Choroid plexus epithelial cell (primary cell): ENCODE measurements at places on chromosomes 2 and 18.
A peak's percentile ranks its signal among the peaks of the same experiment; 100 is the strongest.

DNA sequence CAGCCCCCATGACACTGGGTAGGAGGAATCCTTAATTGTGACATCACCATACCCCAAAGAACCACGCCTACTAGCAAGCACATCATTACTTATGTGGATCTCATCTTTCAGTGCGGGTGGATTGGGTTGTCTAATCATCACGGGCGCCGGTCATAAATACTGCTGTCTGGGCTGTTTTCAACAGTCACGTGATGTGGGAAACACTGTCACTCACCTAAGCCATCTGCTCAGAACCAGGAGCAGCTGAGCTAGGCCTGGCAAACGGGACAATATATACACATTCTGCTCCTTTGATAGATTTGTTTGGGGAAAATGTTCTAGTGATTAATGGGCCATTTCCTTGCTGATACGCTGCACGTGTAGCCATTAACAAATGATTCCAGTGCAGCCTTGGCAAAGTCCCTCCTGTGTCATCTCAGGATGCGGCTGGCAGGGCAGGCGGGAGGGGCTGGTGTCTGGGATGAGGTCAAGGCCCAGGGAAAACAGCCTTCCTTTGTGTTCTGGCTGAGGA, 145.9 kb upstream of the COPS8 start:
- no peak for DNase-seq

DNA sequence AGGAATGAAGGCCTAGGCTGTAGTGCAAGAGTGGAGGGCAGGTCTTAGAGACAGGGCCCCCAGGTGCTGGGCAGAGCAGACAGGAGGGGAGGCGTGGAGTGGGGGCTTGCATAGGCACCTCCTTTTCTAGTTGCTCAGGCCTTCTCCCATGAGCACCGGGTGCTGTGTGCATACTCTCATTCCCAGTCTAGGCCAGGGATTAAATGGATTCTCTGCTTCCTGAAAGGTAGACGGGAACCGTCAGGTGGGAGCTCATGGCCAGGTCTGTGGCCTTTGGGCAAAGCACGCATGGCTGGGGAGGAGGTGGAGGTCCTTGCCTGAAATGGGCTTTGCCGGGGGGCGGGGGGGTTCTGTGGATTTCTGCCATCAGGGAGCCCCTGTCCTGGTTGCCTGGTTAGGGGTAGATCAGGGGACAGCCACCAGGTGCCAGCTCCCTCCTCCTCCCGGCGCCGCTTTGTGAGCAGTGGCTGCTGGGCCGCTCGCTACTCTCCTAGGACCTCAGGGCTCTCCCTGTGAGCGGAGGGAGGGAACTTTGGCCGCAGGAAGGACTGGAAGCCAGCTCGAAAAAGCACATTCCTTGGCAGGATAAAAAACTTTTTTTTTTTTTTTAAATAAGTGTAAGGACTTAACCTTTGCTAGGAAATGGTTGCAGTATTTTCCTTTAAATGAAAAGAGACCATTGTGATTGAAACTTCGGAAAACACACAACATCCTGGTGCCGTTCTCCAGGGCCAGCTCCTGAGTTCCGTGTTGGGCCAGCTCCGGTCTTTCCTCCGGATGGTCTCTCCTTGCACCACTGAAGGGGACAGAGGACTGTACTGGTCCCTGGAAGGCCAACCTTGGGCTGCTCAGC, 82.8 kb upstream of the HAAO start:
- DNase-seq = peak; percentile 28

GRCh38 chr2:147311058-147311430, 533.8 kb upstream of the ACVR2A start:
- DNase-seq = no peak

DNA sequence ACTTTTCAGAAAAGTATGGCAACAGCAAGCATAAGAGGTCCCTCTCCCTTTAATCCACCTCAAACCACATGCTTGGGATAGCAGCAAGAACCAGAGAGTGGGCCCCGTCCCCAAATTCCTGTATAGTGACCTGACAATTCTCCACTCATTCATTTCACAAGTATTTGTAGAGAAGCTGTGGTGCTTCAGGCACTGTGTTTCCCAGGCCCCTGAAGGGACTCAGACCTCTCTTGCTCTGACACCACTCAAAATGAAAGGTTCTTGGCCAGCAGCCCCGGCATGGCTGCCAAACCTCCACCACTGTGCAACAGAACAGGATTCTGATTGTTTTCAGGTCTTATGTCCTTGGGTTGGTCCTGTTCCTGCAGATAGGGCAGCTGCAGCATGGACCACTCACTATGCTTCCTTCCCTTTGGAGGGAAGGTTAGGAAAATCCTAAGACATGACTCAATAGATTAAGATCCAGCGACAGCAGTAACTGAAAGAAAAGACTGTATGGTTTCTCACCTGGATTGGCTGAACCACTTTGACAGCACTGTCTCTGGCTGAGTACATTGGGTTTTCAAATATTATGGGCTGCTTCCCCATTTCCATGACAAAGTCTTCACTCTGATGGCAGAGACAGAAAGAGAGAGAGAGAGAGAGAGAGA, 67.6 kb downstream of the DHRS9 start:
- DNase-seq = no peak

DNA sequence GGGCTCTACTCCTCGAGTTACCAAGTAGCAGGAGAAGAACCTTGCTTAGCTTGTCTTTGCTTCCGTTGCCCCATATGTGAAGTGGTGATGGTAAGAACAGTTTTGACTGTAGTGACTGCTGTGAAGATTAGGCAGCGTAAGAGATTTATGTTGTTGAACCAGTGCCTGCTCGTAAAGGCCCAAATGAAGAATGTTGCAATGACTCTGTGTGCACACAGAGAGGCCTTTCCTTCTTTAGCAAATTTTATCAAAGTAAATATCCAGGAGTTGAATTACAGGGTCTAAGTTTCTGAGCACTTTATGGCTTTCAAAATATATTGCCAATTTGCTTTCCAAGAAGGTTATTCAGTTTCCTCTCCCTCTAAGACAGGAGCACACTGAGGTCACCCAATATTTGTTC, 14.5 kb downstream of the NTSR2 start:
- DNase-seq = no peak

DNA sequence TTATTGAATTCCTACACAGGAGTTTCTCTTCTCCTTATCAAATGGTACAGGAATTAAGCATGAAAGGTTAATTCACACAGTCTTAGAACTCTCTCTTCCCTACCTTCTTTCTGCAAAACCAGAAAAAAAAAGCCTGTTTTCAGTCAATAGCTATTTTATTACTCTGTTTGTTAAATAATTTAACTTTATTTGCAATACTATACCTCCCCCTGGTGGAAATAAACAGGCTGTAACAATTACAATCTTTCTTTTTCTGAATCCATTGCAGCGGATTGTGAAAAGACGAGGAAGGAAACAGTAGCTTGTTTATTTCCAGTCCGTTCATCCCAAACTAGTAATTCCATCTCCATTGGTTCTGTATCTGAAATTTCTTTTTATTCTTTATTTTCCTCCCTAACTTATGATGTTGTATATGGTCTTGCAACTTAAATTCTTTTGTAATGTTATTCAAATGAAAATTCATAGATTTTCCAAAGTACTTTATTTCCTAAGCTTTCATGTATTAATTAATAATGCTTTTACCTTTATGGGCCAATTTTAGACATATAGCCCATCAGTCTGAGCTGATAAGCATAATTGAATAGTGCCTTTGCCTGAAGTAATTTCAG, 165.2 kb downstream of the SH3BP4 start:
- DNase-seq = peak; percentile 66

- no peak for DNase-seq
These were observed 29.3 kb downstream of the EML4 start for GRCh38 chr2:42198466-42198865.

GRCh38 chr2:218434456-218434855, 15.5 kb downstream of the VIL1 start:
- DNase-seq = no peak

- DNase-seq = no peak
These were observed 814.5 kb upstream of the RAB6C start for GRCh38 chr2:129165006-129165405.

GRCh38 chr18:55489034-55489986, 98.7 kb downstream of the TCF4 start:
- no peak for DNase-seq

GRCh38 chr2:37870829-37871228, 54.3 kb upstream of the RMDN2 start:
- DNase-seq = no peak

GRCh38 chr2:63099032-63099431, 48.4 kb downstream of the OTX1 start:
- DNase-seq = no peak

DNA sequence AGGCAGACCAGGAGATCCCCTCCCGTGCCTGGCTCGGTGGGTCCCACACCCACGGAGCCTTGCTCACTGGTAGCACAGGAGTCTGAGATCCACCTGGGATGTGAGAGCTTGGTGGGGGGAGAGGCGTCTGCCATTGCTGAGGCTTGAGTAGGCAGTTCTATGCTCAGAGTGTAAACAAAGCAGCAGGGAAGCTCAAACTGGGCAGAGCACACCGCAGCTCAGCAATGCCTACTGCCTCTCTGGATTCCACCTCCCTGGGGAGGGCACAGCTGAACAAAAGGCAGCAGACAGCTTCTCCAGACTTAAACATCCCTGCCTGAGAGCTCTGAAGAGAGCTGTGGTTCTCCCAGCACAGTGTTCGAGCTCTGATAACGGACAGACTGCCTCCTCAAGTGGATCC, 85.1 kb downstream of the UGP2 start:
- DNase-seq = peak; percentile 13

DNA sequence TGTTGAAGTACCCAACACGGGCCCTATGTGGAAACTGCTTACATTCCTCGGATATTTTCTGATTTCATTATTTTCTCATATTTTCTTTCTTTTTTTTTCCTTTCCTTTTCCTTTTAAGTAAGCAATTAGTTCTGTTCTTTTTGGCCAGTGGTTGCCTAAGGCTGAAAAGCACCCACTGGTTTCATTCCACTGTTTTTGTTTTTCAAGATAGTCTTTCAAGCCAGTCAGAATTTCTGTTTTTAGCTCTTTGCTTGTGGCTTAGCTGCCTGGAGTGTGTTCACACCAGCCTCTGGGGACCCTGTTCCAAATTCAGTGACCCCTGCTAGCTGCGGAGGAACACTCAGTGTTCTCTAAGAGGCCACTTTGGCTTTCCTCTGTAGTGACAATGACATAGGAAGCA, 73.6 kb downstream of the NRP2 start:
- peak; percentile 85 for DNase-seq

GRCh38 chr2:27832396-27832795, 57.8 kb downstream of the RBKS start:
- peak; percentile 73 for DNase-seq

DNA sequence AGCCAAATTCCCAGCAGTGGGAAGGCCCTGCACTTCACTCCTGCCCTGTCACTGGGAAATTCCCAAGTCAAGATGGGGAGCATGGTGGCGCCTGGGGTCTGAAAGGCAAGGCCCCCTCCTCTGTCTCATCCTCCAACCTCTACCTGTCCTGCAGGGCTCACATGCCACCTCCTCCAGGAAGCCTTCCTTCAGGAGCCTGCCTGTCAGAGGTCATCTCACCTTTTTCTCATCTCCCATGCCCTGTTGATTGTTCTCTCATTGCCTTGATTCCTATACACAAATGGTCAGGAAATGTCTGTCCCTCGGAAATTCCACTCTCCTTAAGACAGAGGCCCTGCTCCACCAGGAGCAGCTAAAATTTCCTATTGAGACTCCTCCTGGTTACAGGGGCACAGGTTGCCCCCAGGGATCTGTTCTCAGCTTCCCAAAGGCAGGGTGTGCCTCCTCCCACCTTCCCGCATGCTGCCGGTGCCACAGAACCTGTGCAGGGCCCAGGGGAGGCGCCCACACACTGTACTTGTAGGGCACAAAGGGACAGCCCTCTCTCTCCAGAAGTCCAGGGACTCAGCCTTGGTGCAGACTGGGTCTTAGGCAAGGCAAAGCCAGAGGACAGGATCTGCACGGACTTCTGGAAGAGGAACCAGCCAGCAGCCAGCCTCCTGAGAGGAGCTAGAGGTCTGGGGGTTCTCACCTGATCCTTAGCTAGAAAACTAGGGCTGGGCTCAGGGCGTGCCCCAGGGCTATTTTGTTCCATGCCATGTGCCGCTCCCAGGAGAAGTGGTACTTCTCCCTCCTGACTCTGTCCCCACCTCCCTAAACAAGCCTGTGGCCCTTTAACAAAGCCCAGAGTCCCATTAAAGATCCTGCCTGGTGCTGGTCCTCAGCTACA, 12.9 kb downstream of the HES6 start:
- no peak for DNase-seq

GRCh38 chr2:14881651-14882327, 249.3 kb downstream of the LRATD1 start:
- DNase-seq = no peak

- peak; percentile 95 for DNase-seq
These were observed 234.4 kb upstream of the EPAS1 start for GRCh38 chr2:46062637-46063412.

DNA sequence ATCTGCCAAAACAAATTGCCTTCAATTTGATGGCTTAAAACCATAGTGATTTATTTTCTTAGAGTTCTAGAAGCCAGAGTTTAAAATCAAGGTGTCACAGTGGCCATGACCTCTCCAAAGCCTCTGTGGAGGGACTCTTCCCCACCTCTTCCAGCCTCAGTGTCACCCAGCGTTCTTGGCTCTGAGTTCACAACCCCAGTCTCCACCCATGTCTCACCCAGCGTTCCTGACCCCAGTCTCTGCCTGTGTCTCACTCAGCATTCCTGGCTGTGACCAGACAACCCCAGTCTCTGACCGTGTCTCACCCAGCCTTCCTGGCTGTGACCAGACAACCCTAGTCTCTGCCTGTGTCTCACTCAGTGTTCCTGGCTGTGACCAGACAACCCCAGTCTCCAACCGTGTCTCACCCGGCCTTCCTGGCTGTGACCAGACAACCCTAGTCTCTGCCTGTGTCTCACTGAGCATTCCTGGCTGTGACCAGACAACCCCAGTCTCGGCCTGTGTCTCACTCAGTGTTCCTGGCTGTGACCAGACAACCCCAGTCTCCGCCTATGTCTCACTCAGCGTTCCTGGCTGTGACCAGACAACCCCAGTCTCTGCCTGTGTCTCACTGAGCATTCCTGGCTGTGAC, 299.3 kb downstream of the GALR1 start:
- no peak for DNase-seq

DNA sequence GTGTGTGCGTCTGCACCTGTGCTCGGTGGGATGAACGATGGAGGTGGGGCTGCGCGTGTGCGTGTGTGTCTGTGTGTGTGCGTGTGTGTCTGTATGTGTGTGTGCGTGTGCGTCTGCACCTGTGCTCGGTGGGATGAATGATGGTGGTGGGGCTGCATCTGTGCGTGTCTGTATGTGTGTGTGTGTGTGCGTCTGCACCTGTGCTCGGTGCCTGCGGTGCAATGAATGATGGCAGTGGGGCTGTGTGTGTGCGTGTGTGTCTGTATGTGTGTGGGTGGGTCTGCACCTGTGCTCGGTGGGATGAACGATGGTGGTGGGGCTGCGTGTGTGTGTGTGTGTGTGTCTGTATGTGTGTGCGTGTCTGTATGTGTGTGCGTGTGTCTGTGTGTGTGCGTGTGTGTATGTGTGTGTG, 48.5 kb upstream of the CTDP1 start:
- no peak for DNase-seq

DNA sequence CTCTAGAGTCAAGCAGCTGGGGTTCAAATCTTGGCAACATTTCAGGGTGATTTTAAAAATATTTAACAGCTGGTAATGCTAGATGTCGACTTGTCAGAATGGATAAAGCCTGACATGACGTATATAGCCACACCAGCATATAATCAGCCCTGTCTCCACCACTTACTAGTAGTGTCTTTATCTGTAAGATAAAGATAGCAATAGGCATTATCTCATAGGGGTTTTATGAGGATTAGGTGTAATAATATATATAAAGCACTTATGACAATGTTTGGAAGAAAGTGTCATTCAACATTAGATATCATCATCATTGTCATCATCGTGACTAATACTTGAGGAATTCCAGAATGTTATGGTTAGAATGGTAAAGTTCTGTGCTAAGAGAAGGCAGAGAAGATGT, 369.0 kb upstream of the CWC22 start:
- peak; percentile 25 for DNase-seq

GRCh38 chr2:137980459-137980858, 16.2 kb downstream of the HNMT start:
- DNase-seq = peak; percentile 56
